AG04450 (cell line): ENCODE measurements at places on chromosomes 2 and 18.

GRCh38 chr2:109689973-109690372 lies 75.8 kb downstream of the SOWAHC start:
- no peak for DNase-seq

DNA sequence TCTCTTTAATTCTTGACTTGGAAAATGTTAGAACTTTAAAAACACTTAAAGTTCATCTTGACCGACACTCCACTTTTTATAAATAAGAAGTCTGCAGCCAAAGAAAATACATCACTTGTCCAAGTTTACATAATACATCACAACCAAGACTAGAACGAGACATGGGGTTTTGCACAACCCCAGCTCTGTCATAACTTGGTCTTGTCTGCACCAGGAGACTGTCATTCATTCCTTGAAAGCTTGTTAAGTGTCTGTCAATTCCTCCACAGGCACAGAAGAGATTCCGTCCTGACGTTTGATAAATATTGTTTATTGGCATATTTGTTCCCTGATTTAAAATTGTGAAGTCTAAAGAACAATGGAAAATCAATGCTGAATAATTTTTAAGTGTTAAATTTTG lies 139.5 kb upstream of the SETBP1 start:
- DNase-seq = no peak

- DNase-seq = no peak
These were observed 7.2 kb downstream of the PTPN4 start for GRCh38 chr2:119766944-119767343.

DNA sequence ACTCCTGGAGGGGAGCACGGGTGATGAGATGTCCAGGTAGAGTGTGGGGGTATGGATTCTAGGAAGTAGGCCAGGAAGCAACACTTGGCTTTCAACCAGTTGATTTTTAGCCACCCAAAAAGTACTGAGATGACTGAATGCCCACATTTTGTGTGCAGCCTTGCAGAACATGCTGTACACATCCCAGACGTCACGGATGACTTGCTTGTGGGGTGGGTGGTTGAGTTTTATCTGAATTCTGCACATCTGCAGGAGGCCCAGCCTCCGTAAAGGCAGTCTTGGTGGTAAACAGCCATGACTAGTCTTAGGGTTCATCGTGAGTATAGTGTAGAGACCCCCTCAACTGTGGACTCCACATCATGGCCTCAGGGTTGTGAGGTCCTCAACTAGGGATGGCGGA lies 53.3 kb upstream of the CCDC195 start:
- no peak for DNase-seq

DNA sequence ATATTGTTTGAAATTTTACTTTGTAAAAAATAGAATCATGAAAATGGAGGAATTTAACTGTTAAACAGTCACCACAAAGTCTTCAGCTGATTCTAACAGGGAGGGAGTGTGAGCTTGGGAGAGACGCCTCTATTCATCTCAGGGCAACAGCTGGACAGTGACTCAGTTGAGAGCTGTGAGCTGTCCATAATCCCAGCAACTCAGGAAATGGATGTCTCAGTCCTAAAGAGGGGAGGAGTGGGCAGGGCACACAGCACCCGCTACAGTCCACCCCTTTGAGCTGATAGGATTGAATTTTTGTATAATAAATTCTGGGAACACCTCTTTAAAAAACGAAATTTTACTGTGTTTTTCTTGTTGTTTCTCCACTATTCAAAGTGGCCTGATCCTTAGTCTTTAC lies 255.1 kb upstream of the THUMPD2 start:
- DNase-seq = peak; percentile 70

GRCh38 chr2:144032566-144032965 lies 487.4 kb downstream of the ZEB2 start:
- no peak for DNase-seq

DNA sequence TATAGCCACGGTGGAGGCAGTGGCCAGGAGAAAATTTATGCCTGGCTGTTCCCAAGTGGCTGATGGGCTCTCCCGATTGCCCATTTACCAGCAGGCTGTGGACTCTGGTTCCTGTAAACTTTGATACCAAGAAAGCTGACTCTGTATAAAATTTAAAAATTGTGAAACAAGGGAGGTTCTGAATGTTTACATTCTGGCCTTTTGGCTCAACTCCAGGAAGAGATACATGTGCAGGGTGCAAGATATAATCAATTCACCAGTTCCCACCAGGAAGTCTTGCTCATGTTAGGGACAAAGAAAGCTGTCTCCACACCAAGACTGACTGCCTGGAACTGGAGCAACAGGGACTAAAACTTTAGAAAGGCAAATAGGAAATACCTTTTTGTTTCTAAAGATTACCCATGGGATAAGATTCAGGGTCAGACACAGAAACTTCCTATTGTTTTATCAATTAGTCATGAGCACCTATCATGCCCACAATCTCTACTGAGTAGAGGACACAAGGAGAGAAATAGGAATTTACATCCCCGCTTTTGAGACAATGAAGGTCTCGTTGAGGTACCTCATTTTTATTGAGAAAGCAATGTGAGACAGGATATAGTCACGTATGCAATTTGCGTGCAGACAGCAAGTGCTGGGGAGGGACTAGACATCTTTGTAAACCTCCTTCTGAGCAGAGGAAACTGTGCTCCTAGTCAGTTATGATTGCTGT lies 123.5 kb downstream of the LIPG start:
- no peak for DNase-seq

DNA sequence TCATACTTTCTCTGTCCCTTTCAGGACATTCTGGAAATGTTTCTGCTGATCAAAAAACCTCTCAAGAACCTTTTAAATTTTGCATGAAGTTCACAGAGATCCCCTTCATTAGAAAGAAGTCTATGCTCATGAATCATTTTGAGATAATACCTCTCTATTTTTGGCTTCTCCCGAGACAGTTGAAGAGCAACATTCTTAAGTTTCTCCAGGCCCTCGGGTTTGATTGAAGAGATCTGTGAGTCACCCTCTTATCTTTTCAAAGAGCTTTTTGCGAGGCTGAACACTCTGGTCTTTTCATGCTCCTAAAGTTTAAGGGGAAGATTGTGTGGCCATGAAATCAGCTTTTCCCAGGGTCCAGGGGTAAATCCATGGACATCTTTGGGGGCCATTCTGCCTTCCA lies 354.2 kb downstream of the FBXO15 start:
- DNase-seq = peak; percentile 2
